ENCODE measurements at places on chromosomes 3 and 15.

DNA sequence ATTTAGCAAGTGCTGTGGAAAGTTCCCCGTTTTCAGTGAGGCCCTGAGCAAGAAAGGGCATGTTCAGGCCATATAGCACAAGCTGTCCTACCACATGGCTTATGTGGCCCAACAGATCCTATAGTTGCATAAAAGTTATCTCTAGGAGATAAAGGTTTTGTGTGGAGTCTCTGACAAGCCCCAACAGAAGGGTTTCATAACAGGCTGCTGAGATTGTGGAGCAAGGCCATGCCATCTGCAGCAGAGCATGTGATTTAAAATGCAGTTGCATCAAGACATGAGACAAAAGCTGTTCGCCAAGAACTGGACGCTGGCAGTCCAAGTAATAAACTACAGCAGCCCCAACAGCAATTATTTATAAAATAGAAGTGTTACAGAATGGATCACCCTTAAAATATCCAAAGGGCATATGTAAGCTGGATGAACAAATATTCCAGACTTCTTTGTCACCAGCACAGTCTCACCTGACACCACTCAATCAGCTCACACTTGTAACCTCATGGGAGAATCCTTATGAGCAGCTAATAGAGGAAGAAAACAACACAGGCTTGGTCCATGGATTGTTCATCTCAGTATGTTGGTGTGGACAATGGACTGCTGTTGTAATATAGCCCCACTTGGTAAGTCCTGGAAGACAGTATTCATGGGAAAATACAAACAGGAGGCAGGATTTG lies 14.4 kb upstream of the CLDN1 start:
- DNase-seq: no peak

DNA sequence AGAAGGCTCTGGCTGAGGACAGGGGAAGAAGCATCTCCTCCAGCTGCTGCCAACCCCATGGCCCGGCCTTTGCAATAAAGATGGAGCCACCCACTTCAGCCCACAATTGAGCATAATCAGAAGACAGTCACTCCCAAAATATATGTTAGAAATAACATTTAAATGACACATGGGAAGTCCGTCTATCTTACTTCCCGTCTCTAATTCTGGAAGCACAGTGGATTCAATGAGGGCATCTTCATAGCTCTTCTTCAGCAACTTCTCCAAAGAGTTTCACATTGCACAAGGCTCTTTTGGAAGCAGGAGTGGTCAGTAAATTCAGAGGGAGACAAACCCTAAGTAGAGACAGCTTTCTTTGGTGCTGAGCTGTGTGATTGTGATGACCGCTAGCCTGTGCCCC lies 67.0 kb upstream of the SEC61A1 start:
- no peak for DNase-seq

- DNase-seq: no peak
Measured at GRCh38 chr3:123317716-123318115, 116.0 kb downstream of the SEC22A start.

DNA sequence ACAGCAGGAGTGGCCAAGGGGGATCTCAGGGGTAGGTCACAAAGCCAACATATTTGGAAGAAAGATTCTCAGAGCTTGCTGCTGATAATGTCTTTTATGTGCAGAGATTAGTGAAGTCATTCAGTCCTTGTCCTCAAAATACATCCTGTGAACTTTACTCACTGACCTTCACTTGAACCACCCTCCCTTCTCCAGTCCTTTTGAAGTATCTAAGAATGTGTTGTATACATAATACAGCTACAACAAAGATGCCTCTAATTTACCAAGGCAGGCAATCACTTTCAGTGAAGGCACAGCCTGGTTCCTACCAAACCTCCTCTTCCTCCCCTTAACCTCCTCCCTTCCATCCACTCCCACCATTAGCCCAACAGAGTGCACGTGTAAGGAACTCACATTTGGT lies 38.3 kb downstream of the ETV5 start:
- DNase-seq: no peak

GRCh38 chr15:28955160-28955992 lies 69.6 kb downstream of the APBA2 start:
- no peak for DNase-seq

- DNase-seq: no peak
Measured at GRCh38 chr3:188978421-188979171, 193.2 kb upstream of the TPRG1 start.

DNA sequence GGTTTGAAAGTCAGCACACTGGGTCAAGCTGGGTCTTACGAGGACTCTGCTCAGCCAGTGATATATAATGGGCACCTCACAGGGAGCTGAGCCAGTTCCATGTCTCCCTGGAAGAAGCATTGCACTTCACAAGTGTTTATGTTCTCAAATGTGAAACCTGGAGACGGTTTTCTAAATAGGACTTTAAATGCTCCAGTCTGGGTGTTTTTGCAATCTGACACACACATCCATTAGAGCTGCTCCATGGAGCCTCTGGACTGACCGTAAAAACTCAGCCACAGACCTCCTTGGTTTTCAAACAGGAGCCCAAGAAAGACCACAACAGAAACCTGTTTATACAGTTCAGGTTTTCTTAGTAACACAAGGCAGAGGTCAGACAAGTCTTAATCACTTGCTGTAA lies 201.3 kb upstream of the LRIG1 start:
- no peak for DNase-seq

DNA sequence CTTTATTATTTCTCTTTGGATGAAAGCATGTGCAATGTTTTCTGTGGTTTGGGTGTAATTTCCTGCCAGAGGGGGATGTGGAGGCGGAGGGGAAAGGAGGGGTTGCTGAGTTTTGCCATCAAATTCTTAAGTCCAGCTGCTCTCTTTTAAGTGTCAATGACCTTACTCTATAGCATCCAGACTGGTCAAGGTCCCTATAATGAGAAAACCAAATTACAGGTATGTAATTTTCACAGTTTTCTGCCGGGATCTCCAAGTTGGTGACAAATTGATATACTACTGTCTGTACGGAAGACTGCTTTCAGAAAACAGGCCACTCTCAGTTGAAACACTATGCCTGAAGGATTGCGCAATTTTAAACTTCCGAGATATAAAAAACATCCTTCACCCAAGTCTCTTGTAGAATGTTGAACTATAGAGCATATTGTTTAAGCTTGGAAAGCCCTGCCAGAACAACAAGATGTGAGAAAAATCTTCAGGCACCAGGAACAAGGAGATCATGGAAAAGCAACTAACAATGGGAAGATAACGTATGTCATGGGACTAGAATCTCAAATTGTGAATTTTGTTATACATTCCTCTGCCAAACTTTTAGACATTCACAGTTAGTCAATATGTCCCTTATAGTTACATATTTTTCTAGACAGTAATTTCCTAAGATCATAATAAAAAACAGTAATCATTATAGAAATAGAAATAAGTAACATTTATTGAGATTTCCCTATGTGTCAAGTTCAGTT lies 300.7 kb upstream of the SATB1 start:
- DNase-seq: no peak

- DNase-seq: no peak
Measured at GRCh38 chr3:38721207-38721772, 71.8 kb upstream of the SCN5A start.

DNA sequence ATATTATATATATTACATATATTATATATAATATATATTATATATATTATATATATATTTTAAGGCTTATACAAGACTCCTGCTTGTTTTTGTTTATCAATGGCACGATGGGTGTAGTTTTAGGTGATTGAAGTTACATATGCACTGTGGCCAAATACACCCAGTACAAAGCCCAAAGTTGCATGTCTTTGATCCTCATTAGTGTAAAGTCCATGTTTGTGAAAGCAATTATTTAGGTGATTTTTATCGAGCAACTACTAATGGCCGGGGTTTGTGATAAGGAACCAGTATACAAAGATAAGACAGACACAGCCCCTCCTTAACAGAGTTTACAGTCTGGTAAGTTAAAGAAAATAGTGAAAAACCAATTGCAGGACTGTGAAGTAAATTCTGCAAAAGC lies 154.3 kb downstream of the CHDH start:
- DNase-seq: no peak

- no peak for DNase-seq
Measured at GRCh38 chr3:12300137-12300536, 11.3 kb downstream of the PPARG start.

DNA sequence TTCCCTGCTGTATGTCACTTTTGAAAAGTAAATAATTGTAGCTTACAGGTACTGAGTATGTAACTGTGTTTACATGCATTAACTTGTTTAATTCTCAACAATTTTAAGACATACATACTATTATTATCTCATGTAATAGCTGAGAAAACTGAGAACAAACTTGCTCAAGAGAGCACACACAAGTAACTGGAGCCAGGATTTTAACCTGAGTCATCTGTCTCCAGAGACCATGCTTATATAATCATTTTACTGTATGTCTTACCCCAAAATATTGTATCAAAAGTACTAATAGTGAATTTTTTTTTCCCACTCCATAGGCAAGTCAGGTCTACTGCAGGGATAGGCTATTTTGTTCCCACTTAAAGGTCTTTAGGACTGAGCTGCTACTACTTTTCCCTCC lies 95.4 kb downstream of the FEZF2 start:
- DNase-seq: no peak

GRCh38 chr15:79132770-79133169 lies 42.2 kb upstream of the RASGRF1 start:
- no peak for DNase-seq

DNA sequence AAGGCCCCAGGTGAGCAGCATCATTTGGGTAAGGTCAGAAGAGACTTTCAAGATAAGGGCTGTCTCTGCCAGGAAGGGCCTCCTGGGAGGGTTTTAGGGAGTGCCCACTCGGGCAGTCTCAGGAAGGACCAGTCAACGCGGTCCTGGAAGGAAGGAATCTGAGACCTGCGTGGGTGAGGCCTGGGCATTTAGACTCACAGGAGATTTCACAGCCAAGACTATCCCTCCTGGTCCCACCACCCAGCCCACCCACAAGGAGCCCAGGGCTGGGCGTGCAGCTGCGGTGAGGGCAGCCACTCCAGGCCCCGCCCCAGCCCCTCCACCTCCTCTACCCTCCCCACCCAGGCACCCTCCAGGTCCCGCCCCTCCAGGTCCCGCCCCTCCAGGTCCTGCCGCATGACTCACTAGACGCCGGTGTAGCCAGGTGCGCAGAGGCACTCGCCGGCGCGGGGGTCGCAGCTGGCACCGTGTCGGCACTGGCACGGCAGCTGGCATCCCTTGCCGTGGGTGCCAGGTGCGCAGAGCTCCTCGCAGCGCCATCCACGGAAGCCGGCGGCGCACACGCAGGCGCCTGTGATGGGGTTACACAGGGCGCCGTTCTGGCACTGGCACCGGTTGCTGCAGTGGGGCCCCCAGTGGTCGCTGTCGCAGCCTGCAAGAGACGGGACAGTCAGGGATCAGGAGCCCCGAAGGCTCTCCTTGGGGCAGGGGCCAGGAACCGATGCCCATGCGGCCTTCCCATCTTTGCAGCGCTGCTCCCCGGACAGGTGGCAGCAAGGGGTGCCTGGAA lies 112.7 kb downstream of the RAB11A start:
- no peak for DNase-seq

- DNase-seq: no peak
Measured at GRCh38 chr3:112498914-112499711, at the start of gene BTLA. Gene BTLA, minus strand, starts transcription at chr3:112499472. Its CDS starts 114 bp downstream, at chr3:112499358.

GRCh38 chr3:72961752-72962151 lies 34.9 kb upstream of the PPP4R2 start:
- DNase-seq: no peak

All from NCI-H187 (cell line).